ENCODE measurements at places on chromosomes 2 and 18. TPM values are rescaled to one million over a fixed set of nuclear protein-coding genes. Genes with fewer than 3 reads are reported as not detected.

DNA sequence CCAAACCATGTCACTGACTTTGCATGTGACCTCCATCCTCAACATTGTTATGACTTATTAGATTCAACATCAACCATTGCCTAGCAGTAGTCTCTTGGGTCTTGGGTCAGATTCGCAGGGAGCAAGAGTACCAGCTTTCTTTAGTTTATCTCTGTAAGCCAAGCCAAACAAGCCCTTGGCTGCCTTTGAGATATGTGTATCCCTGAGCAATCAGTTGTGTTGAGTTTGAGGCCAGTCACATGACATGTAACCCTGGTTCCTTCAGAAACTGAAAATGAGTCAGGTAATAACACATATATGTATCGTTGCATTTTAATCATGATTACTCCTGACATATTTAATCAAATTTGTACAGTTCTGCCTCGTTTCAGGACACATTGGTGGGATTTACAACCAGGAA lies 173.3 kb downstream of the PARD3B start:
- DNase-seq = no peak

GRCh38 chr2:238424313-238424700 lies 2.4 kb upstream of the ASB1 start:
- no peak for DNase-seq

DNA sequence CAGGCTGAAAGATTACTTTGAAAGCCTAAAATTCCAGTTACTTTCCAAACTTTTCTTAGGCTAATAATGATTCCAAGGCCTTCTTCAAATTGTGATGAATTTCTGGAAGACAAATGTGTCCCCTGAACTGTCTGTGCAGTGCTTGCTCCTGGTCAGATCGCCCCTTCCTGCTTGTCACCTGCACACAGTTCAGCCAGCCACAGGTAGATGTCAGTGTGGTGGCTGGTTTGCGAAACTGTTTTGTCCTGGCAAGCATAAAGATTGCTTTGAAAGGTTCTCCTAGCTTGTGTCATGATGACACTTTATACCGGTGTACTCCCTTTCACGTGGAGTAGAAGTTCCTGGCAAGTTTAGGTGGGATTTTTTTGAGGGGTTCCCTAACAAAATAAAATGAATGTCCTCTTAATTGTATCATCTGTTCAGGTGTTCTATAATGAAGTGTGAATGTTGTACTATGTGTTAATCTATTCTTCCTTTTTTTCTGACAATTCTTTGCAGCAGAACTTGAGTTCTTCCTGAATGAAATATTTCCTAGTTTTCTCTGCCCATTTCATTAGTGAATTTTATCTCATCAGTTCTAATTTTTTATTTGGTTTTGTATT lies 298.8 kb downstream of the ZNF407 start:
- DNase-seq = no peak

DNA sequence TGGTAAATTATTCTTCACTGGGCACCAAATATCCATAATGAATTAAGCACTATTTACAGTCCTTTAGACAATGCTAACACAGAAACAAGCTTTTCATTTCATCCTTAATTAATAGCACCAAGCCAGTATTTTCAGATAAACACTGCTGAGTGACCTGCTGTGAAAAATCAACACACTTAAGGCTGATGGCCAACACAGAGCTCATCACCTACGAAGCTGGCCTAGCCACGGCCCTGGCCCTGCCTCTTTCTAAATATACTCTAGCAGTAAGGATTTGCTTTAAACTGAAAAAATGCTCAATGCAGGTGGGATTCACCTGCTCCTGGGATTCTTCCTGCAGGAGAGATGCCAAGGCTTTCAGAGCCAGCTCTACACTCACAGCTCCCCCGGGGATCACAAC lies 18.4 kb downstream of the CYB5A start:
- DNase-seq = no peak

GRCh38 chr2:235812185-235812665 lies 318.4 kb downstream of the AGAP1 start:
- no peak for DNase-seq

- DNase-seq = no peak
Observed at GRCh38 chr2:45343251-45344017, 267.6 kb downstream of the SRBD1 start.

GRCh38 chr2:178282075-178282815 lies 87.9 kb downstream of the OSBPL6 start:
- DNase-seq = no peak

DNA sequence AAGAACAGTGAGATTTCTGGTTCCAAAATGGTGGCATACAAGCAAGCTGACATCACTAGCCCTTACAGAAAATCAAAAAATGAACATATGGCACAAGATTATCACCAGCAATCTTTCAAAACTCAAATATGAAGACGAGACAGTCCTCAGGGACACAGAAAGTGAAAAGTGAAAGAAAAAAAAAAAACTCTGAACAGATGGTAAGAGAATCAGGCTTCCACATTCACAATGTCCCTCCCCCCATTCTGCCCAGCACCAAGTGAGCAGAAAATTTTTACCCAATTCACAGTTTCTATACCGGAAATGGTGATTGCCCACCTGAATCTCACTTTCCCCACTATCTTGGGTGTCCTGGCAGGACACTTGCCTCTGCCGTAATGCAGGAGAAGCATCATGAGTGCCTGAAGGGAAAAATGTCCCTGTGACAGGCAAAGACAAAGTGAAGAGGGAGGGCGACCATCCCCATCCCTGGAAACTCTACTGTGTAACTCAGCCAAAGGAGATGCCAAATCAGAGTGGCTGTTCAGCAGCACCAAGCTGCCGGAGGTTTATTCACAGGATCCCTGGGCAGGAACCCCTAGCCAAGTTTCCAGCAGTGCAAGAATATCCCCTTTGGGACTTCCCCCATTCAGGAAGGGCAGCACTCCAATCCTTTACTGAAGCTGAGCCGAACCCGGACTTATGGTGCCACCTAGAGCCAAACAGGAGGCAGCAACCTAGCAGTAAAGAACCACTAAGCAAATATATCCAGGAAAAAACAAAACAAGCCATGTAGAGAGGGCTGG lies 312.2 kb downstream of the LRATD1 start:
- no peak for DNase-seq

GRCh38 chr2:53964257-53964952 lies 6.4 kb downstream of the PSME4 start:
- DNase-seq = no peak

COL4A3 gene
- 0.76 TPM for total RNA-seq

MAPK4 gene
- 0.26 TPM for total RNA-seq

SH3BP4 gene
- 18.4 TPM for total RNA-seq

LOXL3 gene
- 21.0 TPM for total RNA-seq

Data from uterus (tissue), 4 donors.